ENCODE measurements at places on chromosomes 2 and 18.

- DNase-seq: no peak
Measured at GRCh38 chr2:108128249-108128648, 111.5 kb upstream of the SULT1C3 start.

DNA sequence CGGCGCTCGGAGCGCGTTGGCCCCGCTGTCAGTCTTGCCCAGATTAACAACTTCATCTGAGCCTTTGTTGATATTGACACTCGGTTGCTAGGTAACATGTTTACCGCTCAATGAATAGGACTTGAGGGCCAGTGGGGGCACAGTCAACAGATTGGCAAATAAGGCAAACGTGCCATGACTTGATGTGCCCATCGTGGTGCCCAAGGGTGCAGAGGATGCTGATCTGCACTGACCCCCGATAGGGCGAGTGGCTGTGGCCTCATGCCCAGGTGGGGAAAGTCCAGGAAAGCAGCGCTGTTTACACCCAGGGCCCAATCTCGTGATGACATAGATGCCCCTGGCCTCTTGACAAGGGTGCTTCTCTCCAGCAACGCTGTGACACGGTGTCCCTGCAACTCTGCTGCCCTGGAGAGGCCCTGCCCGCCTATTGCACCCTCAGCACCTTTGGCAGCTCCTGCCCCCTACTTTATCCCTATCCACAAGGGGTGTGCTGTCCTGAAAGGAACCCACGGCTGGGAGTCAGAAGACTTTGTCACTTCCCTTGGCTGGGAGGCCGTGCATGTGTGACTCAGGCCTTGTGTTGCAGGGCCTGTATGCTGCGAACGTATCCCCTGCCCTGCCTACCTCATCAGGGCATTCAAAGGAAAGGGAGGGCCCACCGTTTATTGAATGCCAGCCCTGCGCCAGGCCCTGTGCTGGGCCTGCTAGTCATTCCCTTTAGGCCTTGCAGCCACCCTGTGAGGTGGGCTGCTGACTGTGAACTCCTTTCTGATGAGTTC, 158.0 kb downstream of the INHBB start:
- DNase-seq: no peak

DNA sequence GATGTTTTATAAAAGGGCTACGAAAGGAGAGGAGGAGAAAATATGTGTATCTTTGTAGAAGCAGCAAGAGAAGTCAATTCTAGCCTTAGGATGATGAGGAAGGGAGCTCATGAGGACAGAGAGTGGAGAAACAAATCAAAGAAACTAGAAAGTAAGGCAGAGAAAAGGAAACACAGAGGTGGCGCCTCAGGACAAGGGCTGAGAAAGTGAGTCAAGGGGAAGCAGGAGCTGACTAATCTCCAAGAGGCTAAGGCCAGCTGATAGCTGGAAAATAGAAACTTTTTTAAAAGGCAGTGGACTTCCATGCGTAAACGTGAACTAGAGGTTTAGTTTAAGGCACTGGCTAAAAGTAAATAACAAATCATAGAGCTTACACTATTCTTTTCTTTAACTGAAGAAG, 173.3 kb downstream of the ANKRD44 start:
- no peak for DNase-seq

GRCh38 chr18:35861367-35862118, 110.9 kb upstream of the RMP24 start:
- DNase-seq: no peak

- DNase-seq: no peak
Measured at GRCh38 chr2:159933040-159933726, 129.2 kb downstream of the PLA2R1 start.

DNA sequence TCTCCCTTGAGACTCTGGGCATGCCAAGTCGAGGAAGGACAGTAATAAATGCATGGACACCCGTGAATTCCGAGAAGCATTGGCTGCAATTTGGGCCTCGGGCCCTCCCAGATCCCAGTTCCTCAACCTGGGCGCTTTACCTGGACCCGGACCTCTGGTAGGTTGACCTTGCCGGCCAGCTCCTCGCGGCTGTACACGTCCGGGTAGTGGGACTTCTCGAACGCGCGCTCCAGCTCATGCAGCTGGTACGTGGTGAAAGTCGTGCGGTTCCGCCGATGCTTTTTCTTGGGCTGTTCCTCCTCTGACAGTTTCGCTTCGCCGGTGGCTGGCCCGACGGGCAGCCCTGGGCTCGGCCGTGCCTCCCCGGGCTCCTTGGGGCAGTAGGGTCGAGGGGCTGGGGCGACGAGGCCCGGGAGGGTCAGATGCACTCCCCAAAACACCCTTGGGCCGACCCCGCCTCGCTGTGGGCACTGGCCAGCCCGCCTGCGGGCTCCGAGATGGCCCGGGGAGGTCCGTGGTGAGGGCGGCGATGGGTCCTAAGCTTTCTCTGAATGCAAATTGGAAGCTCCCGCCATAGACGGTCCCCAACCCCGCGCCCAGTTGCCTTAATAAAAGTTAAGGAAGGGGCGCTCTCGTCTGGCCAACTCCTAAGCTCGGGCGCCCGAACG, 899 bp downstream of the RAX start:
- no peak for DNase-seq

GRCh38 chr2:157893611-157894010, 17.5 kb upstream of the ACVR1 start:
- DNase-seq: no peak

DNA sequence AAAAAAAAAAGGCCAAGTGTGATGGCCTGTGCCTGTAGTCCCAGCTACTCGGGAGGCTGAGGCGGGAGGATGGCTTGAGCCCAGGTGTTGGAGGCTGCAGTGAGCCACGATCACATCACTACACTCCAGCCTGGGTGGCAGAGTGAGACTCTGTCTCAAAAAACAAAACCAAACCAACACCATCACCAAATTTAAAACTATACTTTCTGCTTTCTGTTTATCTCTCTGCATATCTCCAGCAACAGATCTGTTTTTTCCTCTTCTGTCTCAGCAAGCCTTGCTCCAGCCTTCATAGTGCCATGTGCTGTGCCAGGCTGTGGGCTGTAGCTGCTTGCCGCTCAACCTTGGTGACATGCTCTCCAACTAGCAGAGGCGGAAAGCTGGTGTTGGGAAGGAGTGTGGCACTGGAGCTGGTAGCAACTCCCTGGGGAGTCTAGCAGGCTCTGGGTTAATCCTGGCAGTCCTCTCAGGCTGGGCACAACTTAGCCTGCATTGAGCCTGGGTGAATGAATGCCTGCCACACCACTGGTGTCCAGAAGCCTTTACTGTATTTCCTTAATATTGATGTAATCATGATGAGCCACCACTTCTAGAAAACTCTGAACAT, 204.1 kb downstream of the LDLRAD4 start:
- no peak for DNase-seq

DNA sequence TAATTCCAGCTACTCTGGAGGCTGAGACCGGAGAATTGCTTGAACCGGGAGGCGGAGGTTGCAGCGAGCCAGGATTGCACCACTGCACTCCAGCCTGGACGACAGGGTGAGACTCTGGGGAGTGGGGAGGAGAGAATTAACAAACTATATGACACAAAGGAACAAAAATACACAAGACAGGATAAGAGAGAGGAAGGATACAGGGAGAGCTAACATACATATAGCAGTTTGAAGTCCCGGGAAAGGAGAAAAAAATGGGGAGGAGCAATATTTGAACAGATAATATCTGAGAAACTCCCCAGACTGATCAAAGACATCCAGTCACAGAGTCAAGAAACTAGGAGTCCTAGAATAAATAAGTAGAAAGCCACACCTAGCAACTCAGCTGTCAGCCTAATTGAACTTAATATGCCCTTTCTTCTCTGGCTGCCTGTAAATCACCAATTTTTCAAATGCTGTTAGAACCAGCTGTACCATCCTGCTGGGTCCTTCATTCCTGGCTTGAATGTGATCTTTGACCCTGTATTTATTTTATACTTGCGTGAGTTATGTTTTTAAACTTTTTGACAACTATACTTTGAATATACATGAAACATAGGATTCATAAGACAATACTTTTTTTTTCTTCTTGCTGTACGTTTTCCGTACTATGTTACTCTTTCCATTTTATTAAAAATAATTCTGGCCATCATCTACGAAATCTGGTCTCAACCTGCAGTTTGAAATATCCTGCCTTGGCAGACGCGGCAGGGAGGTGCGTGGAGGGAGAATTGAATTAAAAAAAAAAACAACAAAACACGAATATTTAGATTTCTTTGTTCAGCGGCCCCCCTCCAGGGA, 876 bp upstream of the CYP27A1 start:
- DNase-seq: no peak

- no peak for DNase-seq
Measured at GRCh38 chr2:160941290-160941846, 218.9 kb upstream of the TANK start.

All from activated T-cell treated with anti-CD3 and anti-CD28 coated beads for 48 hours (primary cell).